Stimulated activated CD4-positive, alpha-beta T cell treated with anti-CD3 and anti-CD28 coated beads, Interleukin-12 subunit alpha, Interleukin-12 subunit beta, amount 100 ng/mL, for 48 hours (primary cell): ENCODE measurements at places on chromosomes 4 and X.
A peak's percentile ranks its signal among the peaks of the same experiment; 100 is the strongest.

GRCh38 chrX:132214518-132214917, 4.7 kb downstream of the RAP2C start:
- no peak for DNase-seq

- no peak for DNase-seq
These were observed 32.6 kb upstream of the PPP2R2C start for GRCh38 chr4:6504900-6505496.

- DNase-seq: no peak
These were observed 636.6 kb downstream of the MID1IP1 start for GRCh38 chrX:39437670-39438441.

DNA sequence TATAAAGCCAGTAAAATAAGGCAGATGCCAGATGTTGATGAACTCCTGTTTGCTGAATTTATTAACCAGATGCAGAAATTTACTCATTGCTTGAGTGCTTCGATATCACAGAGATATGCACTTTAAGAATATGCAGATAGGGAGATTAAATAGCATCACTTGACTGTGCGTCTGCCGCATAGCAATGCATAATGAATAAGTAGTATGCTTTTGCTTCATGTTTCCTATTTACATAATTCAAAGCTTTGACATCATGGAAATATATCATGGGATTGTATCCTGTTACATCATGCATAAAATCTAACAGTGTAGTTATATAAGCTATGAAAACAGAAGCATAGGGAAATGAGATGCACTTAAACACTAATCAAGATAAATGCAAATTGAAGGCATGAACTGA, 45.9 kb downstream of the VEGFC start:
- DNase-seq: no peak

DNA sequence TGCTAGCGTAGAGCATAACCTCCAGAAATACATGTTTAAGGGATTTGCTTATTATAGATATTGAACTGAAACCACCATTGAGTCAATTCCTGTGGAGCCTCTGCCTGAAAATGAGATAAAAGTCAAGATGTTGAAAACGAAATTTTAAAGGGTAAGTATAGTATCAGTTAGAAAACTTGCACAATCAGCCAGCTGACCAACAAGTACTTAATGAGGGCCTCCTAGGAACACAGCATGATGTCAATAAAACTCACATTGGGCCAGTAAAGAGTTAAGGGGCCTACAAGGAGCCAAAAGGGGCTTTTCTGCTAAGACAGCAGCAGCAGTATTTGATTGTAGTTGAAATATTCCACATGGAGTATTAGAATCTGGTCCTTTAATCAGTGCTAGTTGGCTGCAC, 314.1 kb upstream of the PPARGC1A start:
- no peak for DNase-seq

GRCh38 chrX:40062525-40063155, 35.1 kb downstream of the BCOR start:
- no peak for DNase-seq

DNA sequence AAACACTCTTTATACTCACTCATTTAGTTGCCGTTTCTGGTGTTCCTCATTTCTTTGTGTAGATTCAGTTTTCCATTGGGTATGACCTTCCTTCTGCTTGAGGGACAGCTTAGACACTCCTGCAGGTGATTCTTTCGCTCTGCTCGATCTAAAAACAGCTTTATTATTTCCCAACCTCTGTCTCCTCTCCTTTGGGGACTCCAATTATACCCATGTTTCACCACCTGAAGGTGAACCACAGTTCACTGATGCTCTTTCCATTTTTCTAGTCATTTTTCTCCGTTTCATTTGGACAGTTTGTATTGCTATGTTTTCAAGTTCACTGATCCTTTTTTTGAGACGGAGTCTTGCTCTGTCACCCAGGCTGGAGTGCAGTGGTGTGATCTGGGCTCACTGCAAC, 4.6 kb upstream of the FGFRL1 start:
- DNase-seq: no peak

- no peak for DNase-seq
These were observed 48.3 kb downstream of the ABLIM2 start for GRCh38 chr4:8110071-8110986.

- no peak for DNase-seq
These were observed 292.5 kb downstream of the USP46 start for GRCh38 chr4:52366621-52367020.

DNA sequence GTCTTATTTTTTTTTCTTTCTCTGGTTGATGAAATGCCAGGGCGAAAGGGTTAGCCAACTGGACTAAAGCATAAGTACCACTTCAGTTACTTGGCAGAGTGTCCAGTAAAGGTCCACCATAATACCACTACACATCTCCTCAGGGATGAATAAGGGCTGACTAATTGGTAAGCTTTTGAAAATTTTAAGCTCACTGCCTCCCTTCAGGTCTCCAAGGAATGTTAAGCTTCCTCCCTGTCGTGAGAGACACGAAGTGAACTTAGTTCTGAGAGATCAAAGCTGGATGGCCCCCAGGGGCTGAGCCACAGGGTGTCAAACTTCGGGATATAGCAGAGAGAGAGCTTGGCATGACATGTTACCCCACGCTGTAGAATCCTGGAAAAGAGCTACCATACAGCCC, 111.4 kb downstream of the VSIG4 start:
- DNase-seq: no peak

DNA sequence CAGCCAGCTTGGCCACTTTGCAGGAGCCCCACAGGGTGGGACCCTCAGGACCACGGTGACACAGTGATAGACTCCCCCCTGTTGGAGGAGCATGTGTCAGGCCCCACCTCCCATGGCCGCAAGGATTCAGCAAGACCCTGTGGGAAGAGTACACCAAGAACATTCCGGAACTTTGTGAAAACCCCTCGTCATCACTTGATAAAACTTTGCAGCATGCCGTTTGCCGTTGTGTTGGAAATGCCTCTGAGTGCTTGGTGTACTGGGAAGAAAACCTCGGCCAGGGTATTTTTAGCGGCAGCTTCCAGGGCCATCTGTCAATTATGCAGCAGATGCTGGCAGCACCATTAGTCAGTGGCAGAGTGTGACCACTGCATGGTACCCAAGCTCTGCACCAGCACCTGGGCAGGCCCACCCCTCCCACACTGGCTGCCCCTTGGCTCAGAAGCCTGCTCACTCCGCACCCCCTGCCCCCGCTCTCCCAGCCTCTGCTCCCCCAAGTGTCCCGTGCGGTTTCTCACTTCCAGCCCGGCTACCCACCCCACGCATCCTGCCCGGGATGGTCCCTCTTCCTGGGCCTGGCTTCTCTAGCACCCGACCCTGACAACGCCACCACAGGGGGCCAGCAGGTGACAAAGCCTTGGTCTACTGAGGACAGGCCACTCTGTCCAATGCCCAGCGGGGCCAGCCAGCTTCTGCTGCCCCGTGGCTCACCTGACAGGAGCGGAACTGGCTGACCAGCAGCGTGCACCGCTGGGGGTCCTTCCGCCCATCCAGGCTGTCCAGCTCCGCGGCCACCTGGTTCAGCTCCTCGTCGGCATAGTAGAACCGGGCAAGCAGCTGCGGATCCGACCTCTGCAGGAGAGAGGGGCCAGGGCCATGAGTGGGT, 65.0 kb downstream of the ZFYVE28 start:
- DNase-seq: no peak

GRCh38 chr4:87005690-87006425, 71.0 kb downstream of the AFF1 start:
- DNase-seq: peak; percentile 30

GRCh38 chrX:152399395-152399794, 51.7 kb downstream of the GABRA3 start:
- DNase-seq: no peak

- no peak for DNase-seq
These were observed 260 bp upstream of the CCDC149 start for GRCh38 chr4:24913119-24913485.

DNA sequence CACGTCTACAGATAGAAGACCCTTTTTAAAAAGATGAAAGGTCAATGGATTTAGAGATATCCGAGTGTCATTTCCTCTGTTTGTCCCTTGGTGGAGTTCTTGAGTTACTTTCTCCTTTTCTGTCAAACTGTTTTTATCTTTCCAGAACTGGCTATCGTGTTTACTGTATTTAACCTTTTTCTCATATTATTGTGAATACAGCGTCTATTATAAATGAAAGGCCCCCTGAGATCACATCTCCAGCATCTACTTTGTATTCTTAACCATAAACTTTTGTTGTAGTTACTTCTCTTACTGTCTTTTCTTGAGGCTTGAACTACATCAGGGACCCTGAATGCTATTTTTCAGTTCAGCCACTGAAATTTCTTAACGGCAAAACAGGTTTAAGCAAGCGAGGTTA, 4.0 kb upstream of the PCDH7 start:
- DNase-seq: no peak

DNA sequence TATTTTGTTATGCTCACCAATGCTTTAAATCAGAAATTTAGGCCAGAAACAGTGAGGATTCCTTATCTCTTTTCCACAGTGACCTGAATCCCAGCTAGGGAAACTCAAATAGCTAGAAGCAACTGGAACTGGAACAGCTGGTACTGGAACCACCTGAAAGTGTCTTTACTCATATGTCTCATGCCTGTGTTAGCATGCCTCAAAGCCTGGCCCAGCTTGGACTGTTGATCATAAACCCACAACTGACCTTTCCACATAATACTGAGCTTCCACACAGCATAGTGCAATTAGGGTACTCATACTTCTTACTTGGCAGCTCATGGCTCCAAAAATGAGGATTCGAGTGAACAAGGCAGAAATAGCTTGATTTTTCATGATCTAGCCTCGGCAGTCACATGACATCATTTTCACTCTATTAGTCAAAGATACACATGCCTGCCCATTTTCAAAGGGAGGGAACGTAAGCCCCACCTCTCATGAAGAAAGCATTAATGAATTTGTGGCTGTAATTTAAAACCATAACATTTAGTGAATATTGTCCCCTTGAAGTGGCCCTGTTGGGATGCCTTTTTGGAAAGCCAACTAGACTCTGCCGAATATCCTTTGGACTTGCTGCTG, 80.8 kb upstream of the ACSL1 start:
- no peak for DNase-seq

DNA sequence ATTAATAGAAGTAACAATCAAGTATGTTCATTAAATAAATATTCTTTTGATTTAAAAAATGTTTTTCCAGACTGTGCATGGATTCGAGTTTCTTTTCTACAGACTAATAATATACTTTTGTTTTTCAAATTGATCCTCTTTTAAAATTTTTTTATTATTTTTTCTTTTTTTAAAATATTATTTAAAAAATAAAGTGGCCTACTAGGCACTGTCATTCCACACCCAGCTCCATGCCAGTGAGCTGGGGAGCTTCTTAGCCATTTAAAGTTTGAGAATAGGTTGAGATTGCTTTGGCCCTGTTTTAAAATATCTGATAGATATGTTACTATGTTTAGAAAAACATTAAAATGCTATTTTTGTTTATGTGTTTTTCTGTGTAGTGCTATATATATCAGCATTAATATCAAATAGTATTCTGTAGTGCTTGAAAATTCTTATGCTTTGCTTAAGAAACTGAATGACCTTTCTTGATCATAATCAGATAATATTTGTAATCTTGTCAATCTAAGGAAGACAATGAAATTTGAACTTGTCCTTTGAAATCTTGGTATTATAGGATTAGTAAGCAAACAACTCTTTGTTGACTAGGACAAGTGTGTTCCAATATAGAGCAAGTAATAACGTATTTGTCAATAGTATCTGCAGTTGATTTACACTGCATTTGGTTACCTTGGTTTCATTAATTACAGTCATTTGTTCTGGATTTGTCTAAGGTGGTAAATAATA, 12.6 kb downstream of the PCDH10 start:
- DNase-seq: no peak

DNA sequence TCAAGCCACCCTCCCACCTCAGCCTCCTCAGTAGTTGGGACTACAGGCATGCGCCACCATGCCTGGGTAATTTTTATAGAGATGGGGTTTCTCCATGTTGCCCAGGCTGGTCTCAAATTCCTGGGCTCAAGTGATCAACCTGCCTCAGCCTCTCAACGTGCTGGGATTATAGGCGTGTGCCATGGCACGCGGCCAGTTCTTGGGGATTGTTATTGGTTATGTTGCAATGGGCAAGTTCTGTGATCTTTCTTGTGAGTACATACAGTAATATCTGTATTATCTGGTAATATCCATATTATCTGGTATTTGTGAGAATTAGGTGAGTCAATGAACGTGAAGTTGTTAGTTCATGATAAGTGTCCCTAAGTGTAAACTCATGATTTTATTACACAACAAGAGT, 90.3 kb upstream of the TBL1X start:
- no peak for DNase-seq

GRCh38 chr4:172721659-172722058, 447.0 kb upstream of the GALNT7 start:
- no peak for DNase-seq

GRCh38 chr4:172155838-172156345, 342.7 kb downstream of the GALNTL6 start:
- DNase-seq: no peak

DNA sequence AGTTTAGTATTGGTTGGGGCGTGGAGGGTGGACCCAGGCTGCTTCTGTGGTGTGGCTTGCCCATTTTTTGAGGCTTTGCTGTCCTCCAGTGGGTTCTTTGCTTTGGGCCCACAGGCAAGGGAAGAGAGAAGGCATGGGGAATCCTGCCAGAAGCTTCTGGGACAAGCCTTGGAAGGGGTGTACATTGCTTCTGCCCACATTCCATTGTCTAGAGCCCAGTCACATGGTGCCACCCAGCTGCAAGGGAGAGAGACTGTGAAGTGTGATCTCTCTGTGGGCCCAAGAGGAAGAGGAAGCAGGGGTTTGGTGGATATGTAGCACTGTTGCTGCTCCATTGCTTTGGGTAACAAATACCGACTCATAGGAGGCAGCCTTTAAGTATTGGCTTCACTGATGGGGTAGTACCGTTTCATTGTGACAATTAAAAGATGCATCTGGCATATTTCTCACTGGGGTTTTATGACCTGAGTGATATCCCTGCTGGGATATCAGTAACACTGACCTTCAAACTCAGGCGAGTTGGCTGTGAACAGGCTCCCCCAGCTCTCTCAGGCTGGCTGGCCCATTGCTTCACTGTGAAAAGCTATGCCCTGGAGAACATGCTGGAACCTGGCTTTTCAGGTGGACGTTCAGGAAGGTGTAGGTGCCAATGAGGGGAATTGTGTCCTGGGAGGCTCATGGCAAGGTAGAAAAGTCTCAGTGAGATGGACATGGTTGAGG, 85.9 kb downstream of the CLDN34 start:
- DNase-seq: no peak

GRCh38 chrX:152897222-152898131, at the start of gene ZNF185:
Gene ZNF185, plus strand, starts transcription at chrX:152898067. Its CDS starts 16,423 bp downstream, at chrX:152914490.
- no peak for DNase-seq

GRCh38 chr4:108700081-108700757, 49.8 kb downstream of the OSTC start:
- DNase-seq: no peak

DNA sequence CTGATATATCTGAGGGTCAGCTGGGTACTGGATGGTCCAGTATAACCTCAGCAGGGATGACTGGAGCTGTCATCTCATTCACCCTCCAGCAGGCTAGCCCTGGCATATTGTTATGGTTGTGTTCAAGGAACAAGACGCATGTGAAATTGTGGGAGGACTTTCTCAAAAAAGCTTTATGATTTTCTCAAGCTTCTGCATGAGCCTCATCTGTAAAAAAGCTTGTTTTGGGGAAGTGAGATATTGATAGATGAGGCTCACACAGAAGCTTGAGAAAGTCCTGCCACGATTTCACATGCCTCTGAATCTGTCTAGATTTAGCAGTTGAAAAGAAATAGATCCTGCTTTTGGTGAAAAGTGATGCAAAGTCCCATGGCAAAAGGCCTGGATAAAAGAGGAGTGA, 93.4 kb downstream of the SPCS3 start:
- no peak for DNase-seq
